ENCODE measurements at places on chromosomes 5 and 9. TPM values are rescaled to one million over a fixed set of nuclear protein-coding genes. Genes with fewer than 3 reads are reported as not detected.

- DNase-seq, result no peak
Observed at GRCh38 chr5:74916831-74917710, 50.9 kb upstream of the FAM169A start.

GFI1B gene
- 50.1 TPM for polyA plus RNA-seq

FGD3 gene
- polyA plus RNA-seq, result 0.67 TPM

EDIL3 gene
- polyA plus RNA-seq, result not detected

GRCh38 chr5:72476275-72476674 lies 30.9 kb downstream of the ZNF366 start:
- no peak for DNase-seq

- peak; percentile 61 for DNase-seq
Observed at GRCh38 chr5:31530541-31531265, 1.2 kb downstream of the DROSHA start.

GRCh38 chr5:122220511-122220910 lies 91.2 kb downstream of the ZNF474 start:
- no peak for DNase-seq

DNA sequence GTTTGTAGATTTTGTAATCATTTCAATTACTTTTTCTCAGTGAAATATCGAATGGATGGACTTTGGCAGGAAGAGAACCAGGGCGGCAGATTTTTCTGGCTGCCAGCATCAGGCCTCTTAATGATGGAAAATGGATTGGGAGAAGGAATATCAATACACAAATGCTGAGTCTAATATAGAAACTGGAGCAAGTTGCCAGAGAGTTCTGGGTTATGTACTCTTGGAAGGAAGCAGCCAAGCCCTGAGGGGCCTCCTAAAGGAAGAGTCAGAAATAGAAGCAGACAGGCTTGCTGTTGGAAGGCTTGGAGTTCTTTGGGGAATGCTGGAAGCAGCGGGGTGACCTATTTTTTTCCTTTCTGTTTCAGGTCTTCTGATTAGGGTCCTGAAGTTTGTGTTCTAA lies 428.6 kb downstream of the DMAC1 start:
- no peak for DNase-seq

DNA sequence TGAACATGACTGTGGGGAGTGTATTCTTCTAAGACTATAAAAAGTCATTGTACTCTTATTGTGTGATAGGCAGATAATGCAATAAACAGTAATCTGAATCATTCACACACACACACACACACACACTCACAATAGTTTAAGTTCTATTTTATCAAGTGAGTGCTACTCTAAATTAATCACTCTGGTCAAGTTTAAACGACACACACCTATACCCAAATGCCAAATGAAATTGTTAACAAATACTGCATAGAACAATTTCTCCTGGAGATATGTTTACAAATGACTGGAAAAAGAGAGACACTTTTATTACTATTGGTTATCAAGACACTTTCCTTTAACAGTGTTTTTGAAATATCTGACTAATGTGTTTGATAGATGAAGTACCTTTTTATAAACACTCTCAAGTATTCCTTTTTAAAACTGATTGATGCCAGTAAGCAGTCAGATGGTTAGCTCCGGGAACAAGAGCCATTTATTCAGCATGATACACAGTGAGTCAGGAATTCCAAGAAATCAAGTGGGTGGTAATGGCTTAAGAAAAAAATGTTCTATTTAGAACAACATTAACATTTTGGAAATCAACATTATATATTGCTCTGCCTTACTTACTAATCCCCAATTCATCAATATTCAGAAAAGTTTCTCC lies 521.6 kb upstream of the ST8SIA4 start:
- no peak for DNase-seq

Measured in K562 (cell line).